Epithelial cell of alveolus of lung (primary cell): ENCODE measurements at places on chromosomes 16 and 17. TPM values are rescaled to one million over a fixed set of nuclear protein-coding genes. Genes with fewer than 3 reads are reported as not detected.

Gene NFE2L1
- total RNA-seq: 69.8 and 125 TPM in 2 replicates

Gene CD300LF
- total RNA-seq: not detected in 2 replicates

Gene TVP23A
- total RNA-seq: 1.4 TPM in 1 of 2 replicates, not detected in the other

Gene SULT1A2
- 0.52 and 0.72 TPM in 2 replicates for total RNA-seq

Gene CORO6
- 1.0 and 22.2 TPM in 2 replicates for total RNA-seq

Gene BEAN1
- total RNA-seq: 2.6 TPM in 1 of 2 replicates, not detected in the other

Gene NPIPB6
- total RNA-seq: not detected in 2 replicates

Gene VTN
- 0.16 and 1.4 TPM in 2 replicates for total RNA-seq

Gene HOXB8
- 0.39 and 1.4 TPM in 2 replicates for total RNA-seq

Gene AGRP
- not detected in 2 replicates for total RNA-seq

Gene NOXO1
- total RNA-seq: not detected in 2 replicates

Gene SLC13A2
- total RNA-seq: not detected in 2 replicates

Gene ADAP2
- 2.1 and 2.8 TPM in 2 replicates for total RNA-seq

Gene C16orf92
- not detected in 2 replicates for total RNA-seq

Gene TMEM97
- 25.1 and 48.7 TPM in 2 replicates for total RNA-seq

Gene CBFA2T3
- total RNA-seq: not detected in 2 replicates

Gene KRT36
- not detected in 2 replicates for total RNA-seq

Gene BCAR1
- 69.4 and 81.5 TPM in 2 replicates for total RNA-seq

Gene FBXW10B
- total RNA-seq: 0.13 TPM in 1 of 2 replicates, not detected in the other

Gene CHST6
- 0.24 and 1.7 TPM in 2 replicates for total RNA-seq

Gene FBXO39
- total RNA-seq: 0.52 TPM in 1 of 2 replicates, not detected in the other

Gene MYH1
- total RNA-seq: not detected in 2 replicates

Gene OR4D1
- 0.32 TPM in 1 of 2 replicates, not detected in the other for total RNA-seq

Gene ENKD1
- total RNA-seq: 12.8 and 26.7 TPM in 2 replicates

Gene TXNDC11
- 34.9 and 43.2 TPM in 2 replicates for total RNA-seq

Gene EVPLL
- 0.08 TPM in 1 of 2 replicates, not detected in the other for total RNA-seq

Gene FOXL1
- 10.2 and 38.7 TPM in 2 replicates for total RNA-seq

Gene HBA2
- total RNA-seq: 0.91 TPM in 1 of 2 replicates, not detected in the other

Gene TERB1
- total RNA-seq: not detected in 2 replicates

Gene NDRG4
- 18.7 and 28.7 TPM in 2 replicates for total RNA-seq

Gene MYH3
- under 0.01 and 13.7 TPM in 2 replicates for total RNA-seq

Gene CHST4
- total RNA-seq: not detected in 2 replicates

Gene ACSM2A
- total RNA-seq: not detected in 2 replicates

Gene RGS9
- 2.6 and 3.8 TPM in 2 replicates for total RNA-seq

Gene SP6
- total RNA-seq: 0.13 TPM in 1 of 2 replicates, not detected in the other

Gene CASKIN1
- total RNA-seq: under 0.01 and 0.08 TPM in 2 replicates

Gene HEATR9
- total RNA-seq: not detected in 2 replicates

Gene COL1A1
- total RNA-seq: 2,527 and 2,573 TPM in 2 replicates
